ENCODE measurements at places on chromosomes 3 and 15.

GRCh38 chr3:149324332-149324731 is 9.1 kb downstream of the TM4SF18 start:
- DNase-seq: no peak

DNA sequence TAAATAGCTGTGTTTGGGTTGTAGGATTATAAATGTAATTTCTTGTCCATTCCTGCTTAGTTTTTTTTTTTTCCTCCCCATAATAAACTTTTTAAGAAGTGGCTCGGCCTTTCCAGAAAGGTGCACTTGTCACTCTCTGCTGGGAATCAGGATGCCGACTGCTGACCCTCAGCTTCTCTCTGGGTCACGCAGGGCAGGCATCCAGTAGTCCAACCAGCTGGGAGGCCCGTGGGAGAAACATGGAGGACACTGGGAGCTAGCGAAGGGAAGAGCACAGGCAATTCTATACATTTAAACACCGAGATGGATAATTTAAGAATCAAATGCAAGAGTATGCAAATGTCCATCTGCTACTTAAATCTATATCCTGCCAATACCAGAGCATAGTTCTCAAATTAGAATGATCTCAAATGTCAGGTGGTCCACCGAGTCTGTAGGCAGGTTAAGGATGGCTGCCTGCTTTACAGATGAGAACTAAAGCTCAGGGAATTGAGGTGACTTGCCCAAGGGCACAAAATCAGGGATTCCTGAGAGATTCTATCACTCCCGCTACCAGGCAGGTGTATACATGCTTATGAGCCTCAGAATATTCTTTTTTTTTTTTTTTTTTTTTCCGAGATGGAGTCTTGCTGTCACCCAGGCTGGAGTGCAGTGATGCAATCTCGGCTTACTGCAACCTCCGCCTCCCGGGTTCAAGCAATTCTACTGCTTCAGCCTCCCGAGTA is 64.5 kb downstream of the DAPK2 start:
- no peak for DNase-seq

GRCh38 chr3:150293401-150294001 is 114.6 kb upstream of the TSC22D2 start:
- no peak for DNase-seq

DNA sequence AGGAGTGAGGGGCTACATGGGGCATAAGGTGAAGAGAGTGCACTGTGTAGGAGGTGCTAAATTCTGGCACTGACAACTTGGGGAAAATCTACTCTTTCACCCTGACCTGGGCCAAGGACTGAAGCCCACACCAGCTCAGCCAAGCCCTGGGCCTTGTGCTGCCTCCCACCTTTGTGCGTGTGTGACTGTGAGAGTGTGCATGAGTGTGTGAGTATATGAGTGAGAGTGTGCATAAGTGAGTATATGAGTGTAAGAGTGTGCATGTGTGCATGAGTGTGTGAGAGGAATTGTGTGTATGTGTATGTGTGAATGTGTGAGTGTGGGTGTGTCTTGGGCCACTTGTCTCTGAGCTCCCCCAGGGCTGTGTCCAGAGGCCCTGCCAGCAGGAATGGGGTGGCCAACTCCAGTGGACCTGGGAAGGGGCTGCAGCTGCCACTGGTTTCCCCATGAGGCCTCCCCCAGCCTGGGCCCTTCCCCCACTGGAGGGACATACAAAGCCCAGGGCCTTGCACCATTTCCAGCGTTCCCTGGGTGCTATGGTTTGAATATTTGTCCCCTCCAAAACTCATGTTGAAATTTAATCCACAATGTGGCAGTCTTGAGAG is 15.2 kb downstream of the C3orf22 start:
- DNase-seq: no peak

DNA sequence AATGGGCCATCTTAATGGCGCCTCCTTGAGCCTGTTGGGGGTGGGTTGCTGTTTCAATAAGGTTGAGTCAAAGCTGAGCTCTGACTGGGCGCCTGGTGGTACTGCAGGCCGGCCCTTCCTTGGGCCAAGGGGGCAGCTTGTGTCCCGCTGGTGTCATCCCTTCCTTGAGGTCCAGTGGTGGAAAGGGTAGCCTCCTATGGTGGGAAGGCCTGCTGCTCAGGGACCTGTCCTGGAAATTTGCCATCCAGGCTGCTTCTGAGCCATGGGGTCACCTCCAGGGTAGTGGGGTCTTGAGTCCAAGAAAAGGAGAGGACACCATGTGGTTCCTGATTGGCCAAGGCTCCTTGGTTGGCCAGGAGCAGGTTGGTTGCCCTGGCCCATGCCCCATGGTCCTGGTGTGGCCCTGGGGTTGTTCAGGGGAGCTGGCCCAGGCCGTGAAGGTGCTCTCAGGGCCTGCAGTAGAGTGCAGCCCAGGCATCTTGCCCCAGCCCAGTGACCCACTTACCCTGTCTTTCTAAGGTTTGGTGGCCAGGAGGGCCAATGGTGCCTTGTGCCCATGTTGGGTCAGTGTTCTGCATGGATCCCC is 188.7 kb downstream of the UBE3A start:
- no peak for DNase-seq

DNA sequence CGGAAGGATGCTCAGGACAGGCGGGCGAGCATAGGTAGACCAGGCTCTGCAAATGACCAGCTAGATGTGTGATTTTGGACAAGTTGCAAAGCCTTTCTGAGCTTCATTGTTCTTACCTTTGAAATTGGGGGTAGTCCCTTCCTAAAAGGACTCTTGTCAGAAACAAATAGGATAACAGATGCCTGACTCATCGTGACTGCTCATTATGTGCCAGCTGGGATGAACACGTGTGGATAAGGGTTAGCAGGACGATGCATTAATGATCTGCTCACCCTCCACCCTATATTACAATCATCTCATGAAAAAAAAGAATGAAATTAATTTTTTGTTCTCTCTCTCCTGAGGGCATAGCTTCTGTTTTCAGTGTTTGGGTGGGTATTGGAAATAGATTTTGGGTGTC is 223.4 kb downstream of the NR2F2 start:
- DNase-seq: no peak

GRCh38 chr3:185935465-185936272 is 2.1 kb downstream of the TRA2B start:
- DNase-seq: no peak

- no peak for DNase-seq
Observed at GRCh38 chr3:19506171-19506570, 357.9 kb downstream of the KCNH8 start.

DNA sequence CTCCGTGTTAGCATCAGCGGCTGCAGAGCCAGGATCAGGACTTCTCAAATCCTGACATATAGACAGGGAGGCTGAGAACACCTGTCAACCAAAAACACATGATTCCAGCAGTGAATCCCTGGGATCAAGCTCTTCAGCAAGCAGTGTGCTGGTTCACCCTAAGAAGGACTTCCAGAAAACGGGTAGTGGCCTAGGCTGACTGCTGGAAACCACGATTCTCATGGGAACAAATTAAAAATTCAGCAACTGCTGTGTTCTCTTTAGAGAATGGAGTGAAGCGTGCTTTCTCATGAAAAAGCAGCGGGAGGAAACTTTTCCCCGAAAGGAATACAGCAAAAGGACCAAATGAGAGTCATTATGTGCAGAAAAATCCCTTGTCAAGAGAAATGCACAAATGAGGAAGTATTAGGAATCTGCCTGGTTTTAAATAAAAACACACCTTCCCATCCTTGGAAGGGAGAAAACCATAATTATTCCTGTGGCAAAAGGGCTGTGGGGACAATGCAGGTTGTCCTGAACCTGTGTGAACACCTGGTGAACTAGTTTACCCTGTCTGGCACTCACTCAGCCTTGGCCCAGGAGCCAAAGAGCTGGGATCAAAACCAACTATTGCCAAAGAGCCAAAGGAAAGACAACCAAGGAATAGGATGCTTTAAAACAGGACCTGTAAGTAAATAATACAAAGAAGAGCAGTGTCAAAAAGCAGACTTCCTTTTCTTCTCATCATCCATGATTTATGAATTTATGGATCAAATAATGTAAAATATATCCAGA is 13.4 kb downstream of the IL12A start:
- no peak for DNase-seq

DNA sequence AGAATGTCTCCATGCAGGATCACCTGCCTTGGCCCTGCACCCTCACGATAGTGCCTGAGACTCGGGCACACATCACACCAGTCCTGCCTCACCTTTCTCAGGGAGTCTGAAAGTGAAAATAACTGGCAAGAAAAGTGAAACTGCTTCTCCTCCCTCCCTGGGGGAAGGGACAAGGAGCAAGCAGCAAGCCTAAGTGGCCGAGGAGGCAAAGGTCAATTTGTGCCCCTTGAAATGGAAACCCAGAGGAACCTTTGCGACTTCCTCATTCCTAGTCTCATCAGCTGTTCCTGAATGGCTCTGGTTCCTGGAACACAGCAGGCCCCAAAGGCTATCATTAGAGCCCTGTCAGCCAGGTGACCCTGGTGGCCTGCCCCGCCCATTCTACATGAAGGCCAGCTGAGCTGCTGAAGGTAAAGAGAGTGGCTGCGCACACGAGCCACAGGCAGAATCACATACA is 28.0 kb upstream of the SLCO2A1 start:
- DNase-seq: no peak

GRCh38 chr3:37816271-37816670 is 45.4 kb upstream of the CTDSPL start:
- no peak for DNase-seq

GRCh38 chr3:42655980-42656679 is 2.6 kb downstream of the ZBTB47 start:
- no peak for DNase-seq

- DNase-seq: no peak
Observed at GRCh38 chr3:170010498-170010897, 27.3 kb upstream of the GPR160 start.

DNA sequence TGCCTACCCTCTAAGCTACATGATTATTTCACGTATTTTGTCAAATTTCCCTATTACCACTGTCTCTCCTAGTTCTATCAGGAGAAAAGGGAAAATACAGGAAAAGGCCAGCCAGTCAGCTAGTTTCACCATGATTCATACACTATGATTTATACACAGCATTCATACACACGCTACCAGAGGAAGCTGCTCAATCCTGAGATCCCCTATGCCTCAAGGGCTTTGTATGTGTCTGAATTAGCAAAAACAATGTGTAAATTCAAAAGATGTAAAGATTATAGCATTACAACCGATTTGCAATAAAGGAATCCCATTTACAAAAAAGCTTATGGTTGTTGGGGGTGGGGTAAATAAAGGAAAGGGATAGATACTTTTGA is 3.1 kb upstream of the ACKR4 start:
- no peak for DNase-seq

- no peak for DNase-seq
Observed at GRCh38 chr15:100686021-100686724, 83.8 kb downstream of the ASB7 start.

DNA sequence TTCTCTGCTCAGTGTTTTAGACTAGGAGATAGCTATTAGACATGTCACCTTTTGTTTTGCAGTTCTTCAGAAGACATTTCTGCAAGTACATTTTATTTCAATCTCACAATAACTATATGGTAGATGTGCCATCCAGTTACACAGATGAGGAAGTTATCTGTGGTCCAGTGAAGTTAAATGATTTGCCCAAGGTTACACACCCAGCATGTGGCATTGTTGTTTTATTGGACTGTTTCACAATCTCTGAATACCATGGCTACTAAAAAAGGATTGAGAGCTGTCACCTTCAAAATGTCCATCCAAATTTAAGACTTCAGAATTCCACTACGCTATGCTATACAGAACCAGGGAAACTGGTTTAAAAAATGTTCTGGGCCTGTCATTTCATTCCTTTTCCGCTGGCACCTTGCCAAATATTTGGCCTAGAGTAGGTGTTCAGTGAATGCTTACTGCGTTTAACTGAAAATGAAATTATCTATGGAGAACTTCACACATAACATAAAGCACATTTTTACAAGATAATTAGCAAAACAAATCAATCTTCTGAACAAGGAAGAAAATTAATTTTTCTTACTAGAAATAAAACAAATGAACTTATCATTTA is 20.2 kb downstream of the TM6SF1 start:
- DNase-seq: no peak

Data from C1 segment of cervical spinal cord (tissue), 14 donors.